ENCODE measurements at places on chromosomes 6 and 20.

DNA sequence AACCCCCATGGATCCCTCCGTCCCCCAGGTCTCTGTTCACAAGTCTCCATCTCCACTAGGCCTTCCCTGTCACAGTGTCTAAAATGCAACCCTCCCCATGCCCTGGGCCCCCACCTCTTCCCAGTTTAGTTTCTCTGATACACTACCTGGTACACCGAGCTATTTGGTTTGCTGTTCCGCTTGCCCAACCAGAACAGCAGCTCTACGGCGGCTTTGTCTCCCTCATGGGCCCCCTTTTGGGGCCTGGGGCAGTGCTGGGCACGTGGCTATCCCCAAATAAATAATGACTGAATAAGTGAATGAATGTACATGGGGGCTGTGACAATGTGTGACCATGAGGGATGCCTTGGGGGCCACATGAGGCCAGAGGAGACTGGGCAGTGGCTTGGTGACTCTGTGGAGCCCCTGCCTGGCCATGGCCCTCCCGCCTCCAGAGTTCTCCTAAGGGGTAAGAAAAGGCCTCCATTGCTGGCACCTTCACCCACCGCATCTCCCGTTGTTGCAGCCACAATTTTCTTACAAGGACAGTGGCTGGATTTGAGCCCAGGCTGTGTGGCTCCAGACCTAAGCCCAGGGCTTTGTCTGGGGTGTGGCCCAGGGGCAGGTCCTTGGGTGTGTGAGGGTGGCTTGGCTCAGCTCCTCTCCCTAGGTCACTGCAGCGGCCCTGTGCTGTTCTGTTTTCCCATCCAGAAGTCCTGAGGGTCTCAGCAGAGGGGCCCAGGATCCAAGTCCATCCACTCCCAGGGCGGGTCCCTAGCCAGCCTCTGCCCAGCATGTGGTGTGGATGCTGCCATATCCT is 408.5 kb upstream of the SULF2 start:
- no peak for DNase-seq

GRCh38 chr20:61861054-61861841 is 204.4 kb downstream of the TAF4 start:
- DNase-seq = no peak

GRCh38 chr20:35575958-35576357 is 34.1 kb downstream of the ERGIC3 start:
- DNase-seq = no peak

GRCh38 chr6:159693894-159694545 is 979 bp upstream of the SOD2 start:
- DNase-seq = peak; percentile 46

DNA sequence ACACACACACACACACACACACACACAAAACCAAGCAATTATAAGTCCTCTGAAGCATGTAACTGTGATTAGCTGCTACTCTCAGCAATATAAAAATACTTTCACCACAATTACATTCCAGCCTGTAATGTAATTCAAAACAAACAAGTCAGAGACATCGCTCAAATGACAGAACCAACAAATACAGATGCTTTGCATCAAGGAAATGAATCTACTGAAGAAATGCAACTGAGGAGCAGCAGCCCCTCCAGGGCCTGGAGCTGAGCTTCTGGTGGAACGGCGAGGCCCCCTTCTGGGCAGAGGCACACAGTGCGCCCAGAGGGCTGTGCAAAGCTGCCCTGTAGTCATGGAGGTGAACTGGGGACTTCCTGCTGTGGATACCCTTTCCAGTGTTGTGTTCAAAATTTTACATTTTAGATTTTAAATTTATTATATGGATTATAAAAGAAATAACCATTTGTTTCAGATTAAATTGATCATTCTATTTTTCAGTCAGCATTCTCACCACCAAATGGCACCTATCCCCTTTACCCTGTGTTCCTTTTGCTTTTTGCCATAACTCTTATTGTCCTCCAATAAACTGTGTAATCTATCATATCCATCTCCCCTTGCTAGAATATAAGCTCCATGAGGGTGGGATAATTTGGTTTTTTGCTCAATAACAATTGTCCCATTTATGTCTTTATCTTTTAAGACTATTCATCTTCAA is 23.2 kb downstream of the ADAT2 start:
- DNase-seq = peak; percentile 39

GRCh38 chr20:25206063-25206403 is 10.5 kb downstream of the ENTPD6 start:
- no peak for DNase-seq

- DNase-seq = no peak
These were observed 87.1 kb downstream of the CEBPB start for GRCh38 chr20:50277460-50278376.

GRCh38 chr6:37624606-37625574 is 72.8 kb downstream of the MDGA1 start:
- no peak for DNase-seq

GRCh38 chr20:13271098-13271497 is 50.0 kb downstream of the ISM1 start:
- DNase-seq = no peak

GRCh38 chr20:63711085-63711645 is 3.3 kb downstream of the ZGPAT start:
- no peak for DNase-seq

GRCh38 chr6:9937031-9937763 is 477.7 kb downstream of the TFAP2A start:
- no peak for DNase-seq

DNA sequence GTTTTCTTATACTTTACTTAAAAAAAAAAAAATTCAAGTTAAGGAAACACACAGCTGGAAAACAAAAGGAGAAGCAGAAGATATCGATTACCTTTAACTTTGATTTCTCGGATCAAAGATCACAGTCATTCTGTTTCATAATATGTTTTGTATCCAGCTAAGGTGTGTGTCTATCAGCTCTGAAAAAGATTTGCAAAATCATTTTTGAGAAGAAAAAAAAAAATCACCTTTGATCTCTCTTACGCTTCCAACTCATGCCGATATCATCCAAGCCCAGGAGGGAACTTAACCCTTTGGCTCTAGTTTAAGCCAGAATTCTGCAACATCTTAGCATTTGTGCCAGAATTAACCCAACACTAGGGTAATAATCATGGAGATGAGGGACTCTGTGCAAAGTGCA is 144.0 kb downstream of the NFATC2 start:
- DNase-seq = no peak

DNA sequence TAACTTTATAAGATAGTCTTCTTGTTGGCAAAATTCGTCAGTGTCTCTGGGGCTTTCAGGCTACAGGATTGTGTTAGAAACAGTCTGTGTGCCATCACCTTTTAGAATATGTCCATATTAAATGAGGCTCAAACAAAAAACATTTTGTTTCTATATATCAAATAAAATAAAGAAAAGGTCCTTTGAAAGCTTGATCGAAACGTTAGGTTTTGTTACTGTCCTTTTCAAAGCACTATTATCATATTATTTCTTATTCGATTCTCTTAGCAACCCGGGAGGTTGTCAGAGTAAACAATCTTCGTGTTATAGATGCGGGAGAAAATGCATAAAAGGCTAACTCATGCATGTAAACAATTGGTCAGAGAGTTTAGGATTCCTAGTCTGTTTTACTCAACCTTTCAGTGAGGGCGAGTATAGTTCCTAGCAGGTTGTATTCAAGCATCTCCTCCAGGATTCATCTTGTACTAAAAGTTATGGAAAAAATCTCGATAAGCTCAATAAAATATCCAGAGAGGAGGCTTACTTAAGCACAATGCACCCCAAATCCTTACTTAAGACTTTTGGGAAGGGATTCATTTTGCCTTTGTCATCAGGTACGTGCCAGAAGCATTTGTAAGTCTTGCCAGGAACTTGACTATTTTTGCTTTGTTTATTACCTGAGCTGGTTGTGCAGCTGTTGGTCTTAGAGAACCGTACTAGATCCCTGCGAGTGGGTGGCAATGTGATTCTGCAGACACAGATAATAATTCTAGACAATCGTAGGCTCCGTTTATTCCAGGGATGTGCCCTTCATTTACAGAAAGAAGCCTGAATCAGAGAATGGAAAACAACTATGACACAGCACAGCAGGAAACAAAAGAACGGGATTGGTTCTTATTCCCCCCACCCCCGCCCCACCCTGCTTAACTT is 159.6 kb upstream of the ZNF217 start:
- peak; percentile 52 for DNase-seq
